ENCODE measurements at places on chromosomes 6 and 20.
A peak's percentile ranks its signal among the peaks of the same experiment; 100 is the strongest.

GRCh38 chr6:86629123-86629522, 308.2 kb upstream of the HTR1E start:
- DNase-seq: no peak

- DNase-seq: no peak
These were observed 28.5 kb upstream of the MPC1 start for GRCh38 chr6:166411271-166411670.

DNA sequence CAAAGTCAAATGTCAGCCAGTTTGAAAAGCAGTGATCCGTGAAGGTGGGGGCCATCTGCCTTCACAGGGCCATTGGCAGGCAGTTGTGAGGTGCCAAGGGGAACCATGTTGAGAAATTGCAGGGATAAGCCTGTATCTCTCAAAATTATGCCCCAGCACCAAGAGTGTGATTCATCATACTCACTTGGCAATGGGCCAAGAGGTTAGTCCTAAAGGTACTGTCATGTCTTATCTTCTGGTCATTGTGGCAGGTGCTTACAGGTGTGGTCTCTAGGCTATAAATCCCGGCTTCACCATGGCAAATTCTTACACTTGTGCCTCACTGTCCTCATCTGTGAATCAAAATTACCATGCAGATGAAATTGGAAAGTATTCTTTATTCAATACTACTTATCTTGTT, 150.7 kb upstream of the LAMP5 start:
- DNase-seq: no peak

GRCh38 chr6:43268355-43268700, 25.0 kb downstream of the TTBK1 start:
- DNase-seq: no peak

DNA sequence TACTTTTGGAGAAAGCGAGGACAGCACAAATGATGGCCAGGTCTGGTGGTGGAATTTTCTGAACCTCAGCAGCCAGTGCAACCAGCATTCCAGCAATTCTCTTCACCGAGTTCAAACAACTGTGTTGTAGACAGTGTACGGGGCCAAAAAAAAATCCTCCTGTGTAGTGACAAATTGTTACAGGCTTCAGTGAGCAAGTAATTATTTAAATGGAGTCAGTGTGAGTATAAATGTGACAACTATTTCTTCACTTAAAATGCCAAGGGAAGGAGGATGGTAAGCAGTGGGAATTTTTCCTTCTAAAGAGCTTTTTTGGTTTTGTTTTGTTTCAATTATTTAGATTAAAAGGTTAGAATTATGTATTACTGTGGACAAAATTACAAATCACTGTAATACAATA, 154.1 kb downstream of the TMEM242 start:
- DNase-seq: no peak

DNA sequence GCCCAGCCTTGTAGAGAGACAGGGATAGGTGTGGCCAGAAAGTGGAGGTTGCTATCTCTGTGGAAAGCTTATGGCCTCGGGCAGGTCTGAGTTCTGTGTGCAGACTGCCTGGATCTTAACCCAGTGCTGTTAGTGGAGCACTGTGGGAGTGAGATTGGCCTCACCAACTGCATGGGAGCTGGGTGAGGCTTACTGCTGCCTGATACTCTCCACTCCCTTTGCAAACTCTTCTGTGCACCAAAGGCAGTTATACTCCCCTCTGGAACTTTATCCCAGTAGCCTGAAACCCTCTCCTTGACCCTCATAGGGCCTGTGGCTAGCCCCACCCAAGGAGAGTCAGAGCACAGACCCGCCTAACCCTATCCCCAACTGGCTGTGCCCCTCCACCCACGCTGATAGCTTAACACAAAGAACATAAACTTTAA, 41.4 kb upstream of the PKIB start:
- no peak for DNase-seq

DNA sequence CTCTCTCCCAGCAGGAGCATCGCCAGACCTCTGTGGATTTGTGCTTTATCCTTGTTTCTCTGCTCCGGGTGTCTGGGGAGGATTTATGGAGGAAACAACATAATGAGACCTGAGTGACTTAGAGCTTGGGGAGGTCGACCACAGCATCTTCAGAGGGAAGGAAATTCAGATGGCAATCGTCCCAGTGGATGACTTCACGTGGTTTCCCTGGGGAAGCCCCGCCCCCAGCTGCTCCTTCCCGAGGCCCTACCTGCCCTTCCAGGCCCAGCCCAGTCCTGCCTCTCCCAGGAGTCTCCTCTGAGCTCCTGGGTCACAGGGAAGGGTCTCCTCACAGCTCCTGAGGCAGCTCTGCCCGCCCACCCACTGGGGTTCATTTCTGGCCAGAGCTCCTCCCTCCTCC, 430.3 kb upstream of the SULF2 start:
- no peak for DNase-seq

DNA sequence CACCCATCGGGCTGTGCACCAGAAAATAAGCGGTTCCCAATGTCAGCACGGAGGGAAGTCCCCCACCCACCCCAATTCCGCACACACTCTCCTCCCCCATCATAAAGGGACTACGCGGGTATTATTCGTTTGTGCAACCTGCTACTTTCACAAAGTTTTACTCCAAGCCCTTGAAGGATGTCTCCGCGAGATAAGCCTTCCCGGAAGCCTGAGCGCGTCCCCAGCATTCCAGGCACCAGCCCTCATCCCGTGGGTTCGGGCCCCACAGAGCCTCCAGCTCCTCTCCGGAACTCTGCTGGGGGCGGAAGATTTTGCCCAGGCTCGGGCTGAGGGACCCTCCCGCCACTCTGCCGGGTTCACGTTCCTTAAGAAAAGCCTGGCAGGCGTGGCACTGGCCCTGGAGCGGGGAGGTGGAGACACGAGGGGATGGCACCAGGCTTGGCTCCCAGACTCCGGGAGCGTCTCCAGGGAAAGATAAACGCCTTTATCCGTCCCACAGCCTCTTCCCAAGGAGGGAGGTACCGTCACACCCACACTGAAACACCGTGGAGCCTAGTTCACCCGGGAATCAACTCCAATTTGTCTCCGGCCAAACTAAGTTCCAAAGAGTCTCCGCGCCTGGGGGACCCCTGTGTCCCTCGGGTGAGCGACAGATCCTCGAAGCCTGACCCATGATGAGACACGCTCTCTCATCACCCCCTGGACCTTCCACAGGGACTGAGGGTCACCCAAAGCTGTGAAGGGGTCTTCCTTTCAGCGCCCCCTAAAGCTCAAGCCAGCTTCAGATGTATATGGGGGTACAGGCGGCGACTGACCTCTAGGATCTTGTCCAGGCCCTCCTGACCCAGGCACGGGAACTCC, 934 bp downstream of the KCNK5 start:
- peak; percentile 35 for DNase-seq

DNA sequence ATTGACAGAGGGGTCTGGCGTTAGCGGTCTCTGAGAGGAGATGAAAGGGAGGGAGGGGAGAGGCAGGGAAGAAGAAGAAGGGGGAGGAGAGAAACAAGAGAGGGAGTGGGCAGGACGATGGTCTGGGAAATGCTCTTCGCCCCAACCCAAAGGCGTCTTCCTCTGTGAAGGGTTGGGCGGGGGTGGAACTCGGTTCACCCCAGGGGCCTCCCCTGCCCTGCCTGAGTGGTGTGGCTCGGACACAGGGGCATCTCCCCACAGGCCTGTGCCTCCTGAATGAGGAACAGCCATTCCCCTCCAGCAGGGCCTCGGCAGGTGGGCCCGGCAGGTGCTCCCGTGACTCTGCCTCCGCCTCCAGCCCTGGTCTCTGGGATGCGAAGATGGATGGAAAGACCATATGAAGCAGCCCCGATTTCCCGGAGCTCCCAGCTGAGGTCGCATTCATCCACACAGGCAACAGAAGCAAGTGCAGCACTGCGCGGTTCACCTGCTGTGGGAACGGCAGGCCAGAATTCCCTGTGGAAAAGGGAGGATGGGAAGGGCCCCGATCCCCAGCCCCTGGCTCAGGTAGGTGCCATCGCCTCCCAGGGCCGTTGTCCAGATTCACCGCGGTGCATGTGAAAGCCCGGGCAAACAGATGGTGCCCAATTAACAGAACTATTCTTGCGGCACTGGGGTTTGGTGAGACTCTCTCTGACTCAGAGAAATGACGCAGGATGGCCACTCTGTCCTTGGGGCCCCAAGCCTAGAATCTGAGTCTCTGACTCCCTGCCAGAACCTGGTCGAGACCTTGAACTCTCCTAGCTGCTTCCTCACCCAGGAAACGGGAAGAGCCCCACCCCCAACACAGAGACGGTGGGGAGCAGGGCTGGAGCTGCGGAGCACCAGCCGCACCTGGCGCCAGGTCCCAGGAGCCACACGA, 29.4 kb upstream of the RPS6KA2 start:
- DNase-seq: no peak

DNA sequence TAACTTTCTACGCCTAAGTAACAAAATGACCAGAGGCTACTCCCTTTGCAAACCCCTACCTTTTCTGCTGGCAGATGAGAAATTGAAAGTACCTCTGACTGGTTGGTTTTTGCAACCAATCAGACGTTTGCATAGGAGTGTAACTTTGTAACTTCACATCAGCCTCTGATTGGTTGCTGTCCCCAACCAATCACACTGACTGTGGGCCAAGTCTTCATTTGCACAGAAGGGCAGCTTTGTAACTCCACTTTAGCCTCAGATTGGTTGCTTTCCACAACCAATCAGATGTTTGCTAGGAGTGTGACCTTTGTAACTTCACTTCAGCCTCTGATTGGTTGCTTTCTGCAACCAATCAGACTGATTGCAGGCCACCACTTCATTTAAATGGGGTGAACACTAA, 89.1 kb downstream of the ME1 start:
- DNase-seq: no peak

DNA sequence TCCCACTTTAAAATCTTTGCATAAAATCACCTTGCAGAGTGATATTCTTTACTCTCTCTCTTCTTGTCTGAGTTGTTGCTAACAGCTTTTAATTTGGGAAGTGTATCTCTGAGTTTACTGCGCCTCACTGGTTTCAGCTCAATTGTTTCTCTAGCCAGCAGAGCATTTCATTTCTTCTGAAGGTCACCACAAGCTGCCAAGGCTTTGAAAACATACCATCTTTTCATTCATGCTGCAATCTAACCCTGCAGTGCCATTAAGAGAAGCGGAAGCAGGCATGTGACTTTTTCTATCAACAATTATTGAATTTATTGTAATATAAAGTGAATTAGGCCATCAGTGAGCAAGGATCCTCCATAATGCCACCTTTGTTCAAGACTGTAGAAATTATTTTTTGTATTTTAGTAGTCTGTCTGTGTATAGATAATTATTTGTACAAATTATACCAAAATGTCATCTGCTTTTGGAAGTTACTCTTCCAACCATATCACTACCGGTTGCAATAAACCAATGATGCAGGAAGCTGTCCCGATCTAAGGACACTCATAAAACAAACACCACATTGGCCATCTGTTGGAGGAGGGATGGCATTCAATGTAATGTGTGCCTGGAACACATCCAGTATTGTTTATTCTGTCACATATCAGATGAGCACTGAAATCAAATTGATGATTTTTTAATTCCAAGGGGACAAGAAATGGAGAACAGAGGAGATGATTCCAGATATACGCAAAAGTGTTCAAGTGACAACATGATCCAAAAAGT, 26.8 kb downstream of the HS3ST5 start:
- no peak for DNase-seq

GRCh38 chr6:133062696-133063306, 178.4 kb upstream of the EYA4 start:
- DNase-seq: no peak

DNA sequence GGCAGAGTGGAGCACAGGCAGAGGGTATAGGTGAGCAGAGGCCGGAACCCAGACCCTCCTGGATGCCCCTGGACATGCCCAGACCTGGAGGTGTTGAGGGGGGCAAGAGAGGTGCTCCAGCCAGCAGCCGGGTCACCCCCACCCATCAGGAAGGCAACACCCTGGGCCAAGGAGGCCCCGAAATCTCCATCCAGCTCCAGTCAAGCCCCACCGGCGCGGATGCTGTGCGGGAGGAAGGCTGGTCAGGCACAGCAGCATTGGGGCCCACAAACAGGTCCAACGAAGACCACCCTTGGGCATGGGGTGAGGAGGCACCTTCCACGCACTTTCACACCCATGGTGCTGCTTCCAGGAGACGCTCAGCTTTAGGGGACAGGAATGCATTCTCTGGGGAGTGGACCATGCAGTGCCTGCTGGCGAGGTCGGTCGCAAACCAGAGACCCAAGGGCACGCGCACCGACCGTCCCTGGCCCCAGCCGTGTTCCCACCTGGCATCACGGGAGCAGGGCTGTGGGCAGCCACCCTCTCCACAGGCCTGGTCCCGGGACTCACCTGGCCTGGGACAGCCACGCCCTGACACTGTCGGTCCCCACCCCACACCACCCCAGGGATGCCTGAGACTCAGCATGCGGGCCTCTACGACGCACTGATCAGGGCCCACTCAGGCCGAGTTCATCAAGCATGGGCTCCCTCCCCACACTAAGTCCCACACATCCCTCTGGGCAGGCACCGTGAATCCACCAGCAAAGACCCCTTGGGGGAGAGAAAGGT, 43.6 kb upstream of the ZBP1 start:
- peak; percentile 14 for DNase-seq

DNA sequence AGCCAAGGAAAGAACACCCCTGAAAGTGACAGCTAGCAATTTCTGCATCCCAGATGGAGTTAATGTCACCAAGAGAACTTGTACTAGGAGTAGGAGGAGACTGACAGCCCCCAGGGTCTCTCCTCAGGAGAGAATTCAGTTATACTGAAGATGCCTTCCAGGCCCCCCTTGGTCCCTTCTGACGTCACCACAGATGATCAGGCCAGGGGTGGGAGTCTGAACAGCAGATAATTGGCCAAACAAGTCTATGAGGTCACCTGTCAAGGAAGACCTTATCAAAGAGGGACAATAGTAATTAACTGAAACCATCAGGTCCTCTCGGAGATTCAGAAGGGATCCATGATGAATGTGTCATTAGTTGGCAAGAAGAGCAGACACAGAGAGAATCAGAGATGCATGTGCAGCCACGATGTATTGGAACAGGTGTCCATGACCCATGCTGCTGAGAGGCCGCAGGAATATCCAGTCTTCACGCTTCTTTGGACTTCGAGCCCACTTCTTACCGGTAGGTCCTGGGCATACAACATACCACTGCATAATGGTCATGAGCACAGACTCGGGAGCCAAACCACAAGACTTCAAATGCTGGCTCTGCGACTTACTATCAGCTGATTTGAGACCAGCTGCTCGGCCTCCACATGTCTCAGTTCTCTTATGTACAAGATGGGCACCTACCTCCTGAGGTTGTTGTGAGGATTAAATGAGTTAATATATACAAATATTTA, 10.2 kb downstream of the TRIM10 start:
- no peak for DNase-seq
